ENCODE measurements at places on chromosomes 12 and 14.

DNA sequence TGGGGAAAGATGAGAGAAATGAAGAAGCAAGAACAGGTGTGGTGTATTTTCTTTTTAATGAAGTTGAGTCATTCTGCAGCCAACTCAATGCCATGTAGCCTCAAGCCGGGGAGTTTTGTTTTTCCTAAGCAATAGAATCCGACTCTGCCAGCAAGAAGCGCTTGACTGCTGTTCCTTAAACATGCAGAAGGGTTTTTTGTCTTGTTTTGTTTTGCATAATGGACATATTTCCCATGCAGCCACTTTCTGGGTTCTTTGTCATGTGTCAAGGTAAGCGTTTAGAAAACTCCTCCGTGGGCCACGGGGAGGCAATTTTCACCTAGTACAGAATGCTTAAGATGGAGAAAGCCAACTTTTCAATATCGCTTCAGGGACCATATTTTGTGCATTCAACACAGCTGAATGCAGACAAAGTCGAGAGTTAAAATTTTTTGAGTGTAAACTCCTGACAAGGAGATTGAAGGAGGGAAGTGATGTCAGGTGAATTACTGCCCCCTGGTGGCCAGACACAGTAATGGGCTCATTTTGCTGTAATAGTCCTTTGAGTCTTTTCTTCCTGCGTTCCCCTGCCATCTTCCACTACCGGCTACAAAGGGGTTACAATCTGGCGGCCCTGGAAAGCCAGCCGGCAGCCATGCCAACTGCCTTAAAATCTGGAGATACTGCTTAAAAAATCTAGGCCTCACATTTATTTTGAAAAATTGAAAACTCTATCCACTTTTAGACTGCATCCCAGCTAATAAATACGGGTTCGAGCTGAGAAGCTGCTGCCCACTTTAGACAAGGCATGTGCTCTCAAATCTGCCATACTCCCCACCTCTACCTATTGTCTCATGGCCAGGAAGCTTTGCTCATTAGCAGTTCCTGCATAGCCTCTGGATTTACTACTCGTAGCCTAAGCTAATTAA, 3.2 kb upstream of the FICD start:
- no peak for DNase-seq

DNA sequence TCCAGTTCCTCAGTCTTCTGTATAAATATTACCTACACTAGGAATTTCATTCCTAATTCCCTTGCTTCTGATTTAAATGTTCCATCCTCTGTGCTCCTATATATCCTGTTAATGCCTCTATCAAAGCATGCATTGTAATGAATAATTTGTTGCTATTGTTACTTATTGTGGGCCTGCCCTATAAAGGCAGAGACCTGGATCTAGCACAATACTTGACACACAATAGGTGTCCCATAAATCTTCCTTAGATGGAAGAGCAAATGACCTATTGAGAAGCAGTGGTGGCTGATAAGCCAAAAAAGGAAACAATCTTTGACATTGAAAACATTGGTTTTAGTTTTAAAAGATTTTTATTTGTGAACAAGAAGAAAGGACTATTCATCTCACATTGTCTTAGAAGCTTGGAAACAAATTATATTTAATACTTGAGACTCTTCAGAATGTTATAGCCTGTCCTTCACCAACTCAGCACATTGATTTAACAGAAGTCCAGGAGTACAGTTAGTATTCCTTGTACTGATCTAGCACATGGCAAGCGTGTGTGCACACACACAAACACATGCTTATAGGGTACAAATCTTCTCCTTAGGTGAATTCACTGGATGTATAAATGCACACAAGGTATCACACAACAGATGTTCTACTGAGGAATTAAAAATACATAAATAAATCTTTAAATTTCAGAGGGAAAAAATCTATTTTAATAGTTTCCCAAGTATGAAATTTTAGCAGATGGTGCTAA, 135.9 kb downstream of the DUSP6 start:
- DNase-seq: no peak

DNA sequence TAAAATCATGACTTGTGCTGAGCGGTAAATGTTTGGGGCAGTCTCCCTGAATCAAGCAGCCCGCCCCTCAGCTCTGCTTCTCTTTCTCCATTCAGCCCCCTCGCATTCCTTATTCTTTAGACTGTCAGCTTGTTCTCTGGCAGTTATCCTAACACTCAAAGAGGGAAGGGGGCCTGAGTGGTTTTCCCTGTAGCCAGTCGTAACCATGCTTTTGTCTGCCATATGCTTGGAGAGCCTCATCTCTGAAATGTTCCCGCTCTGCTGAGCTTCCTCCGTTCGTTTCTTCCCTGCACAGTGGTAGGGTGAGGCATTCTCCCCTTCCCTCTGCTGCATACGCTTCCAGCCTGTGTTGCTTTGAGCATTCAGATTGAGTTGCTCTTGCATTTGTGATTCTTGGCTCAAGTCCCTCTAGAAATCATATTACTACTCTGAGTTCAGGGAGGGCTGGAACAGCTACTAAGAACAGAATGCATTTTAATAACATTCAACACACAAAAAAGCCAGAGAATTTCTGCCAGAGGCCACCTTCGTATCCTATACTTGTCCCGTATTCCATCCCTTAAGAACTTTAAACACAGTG, 119.7 kb downstream of the FBXL14 start:
- peak; percentile 66 for DNase-seq

DNA sequence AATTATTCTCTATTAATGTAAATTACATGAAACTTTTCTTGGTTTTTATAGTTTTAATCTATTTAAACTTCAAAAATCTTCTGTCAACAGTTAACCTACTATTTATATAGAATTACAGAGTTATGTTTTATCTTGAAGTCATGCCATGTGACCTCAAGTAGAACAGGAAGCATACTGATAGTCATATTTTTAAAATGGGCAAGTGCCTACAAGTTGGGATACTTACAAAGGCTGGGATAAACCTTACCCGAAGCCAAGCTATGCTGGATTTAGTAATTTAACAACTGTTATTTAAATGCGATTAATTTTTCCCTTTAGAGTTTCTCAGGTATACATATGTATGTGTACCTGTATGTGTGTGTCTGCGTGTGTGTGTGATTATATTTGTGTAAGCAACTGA, 266.9 kb downstream of the RASSF9 start:
- DNase-seq: no peak

DNA sequence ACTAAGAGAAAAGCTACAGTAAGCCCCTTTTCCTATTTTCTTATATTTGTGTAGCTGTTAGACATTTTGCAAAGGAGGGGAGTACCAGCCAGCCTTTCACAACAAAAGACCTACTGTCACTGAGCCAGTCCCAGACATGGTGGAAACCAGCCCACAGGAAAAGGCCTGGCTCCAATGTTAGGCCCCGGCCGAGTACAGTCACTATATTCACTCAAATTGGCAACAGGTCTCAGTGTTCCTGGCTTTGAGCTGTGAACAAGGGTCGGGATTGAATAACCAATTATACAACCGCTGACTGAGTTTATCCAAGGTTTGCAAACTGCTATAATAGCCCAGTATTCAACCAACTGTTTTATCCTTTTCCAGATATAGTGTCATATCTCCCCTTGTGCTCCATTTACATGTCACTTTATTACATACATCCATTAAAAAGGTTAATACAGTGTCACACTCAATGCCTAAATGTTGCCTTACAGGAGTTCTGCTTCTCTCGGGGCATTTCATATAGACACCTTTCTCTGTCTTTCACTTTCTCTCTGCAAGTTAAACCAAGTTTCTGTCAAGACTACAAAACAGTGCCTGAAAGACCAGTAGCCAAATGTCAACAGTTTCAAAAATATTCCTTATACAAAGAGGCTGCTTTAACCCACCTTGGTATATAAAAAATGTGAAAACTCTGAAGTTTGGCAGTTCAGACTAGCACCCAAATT, 178.1 kb downstream of the SOX5 start:
- no peak for DNase-seq

- no peak for DNase-seq
These were observed 64.1 kb downstream of the RAD51B start for GRCh38 chr14:67883717-67884116.

GRCh38 chr14:71119832-71120231, 212.6 kb downstream of the PCNX1 start:
- no peak for DNase-seq

GRCh38 chr12:45446013-45446412, 230.1 kb downstream of the ANO6 start:
- DNase-seq: no peak

- DNase-seq: peak; percentile 44
These were observed 12.2 kb upstream of the SPTB start for GRCh38 chr14:64891839-64892375.

- DNase-seq: no peak
These were observed 527.0 kb upstream of the ATP2B1 start for GRCh38 chr12:90235642-90236041.

GRCh38 chr12:128609861-128610260, 213.9 kb downstream of the SLC15A4 start:
- no peak for DNase-seq

DNA sequence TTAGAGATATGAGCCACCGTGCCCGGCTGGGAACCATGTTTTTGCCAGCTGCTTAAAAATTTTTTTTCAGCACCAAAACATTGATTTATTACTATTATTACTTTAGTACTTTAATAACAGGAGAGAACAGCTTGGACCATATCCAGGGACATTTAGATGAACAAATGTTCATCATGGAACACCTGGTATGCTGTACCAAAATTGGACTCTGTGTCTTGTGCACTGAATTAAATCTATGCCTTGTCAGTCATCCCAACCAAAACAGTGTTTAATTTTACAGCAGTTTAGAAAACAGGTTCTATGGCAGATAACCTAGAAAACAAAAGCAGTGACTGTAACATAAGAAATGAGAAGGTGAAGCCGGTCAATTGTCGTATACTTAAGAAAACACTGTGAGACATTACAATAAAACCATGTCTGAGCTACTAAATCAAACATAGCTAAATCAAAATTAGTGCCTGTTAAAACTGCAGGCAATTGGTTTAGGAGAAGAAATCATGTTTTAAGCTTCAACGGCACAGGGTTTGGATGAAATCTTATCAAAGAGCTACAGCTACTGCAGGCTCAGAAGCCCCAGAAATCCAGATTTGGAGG, 58.2 kb upstream of the PYGL start:
- no peak for DNase-seq

- no peak for DNase-seq
These were observed 38.9 kb upstream of the PPP1R12A start for GRCh38 chr12:79973801-79974200.

- peak; percentile 27 for DNase-seq
These were observed 2.9 kb upstream of the DYRK2 start for GRCh38 chr12:67645601-67646000.

DNA sequence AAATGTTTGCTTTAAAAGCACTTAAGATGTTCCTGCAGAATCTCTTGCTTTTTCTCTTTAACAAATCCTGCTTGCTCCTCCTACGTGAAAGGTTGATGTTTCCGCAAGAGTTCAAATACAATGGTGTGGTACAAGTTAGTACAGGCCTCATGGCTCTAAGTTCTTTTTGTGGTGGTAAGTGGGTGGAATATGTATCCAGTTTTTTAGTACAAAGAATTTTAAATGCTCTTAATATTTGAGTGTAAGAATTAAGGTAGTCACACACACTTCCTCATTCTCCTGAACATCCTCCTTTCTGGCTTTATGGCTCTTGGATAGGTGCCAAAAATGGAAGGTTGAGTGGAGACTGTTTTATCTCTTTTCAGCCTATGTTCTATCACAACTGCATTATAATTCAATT, 1.8 kb downstream of the OTOGL start:
- DNase-seq: no peak

- no peak for DNase-seq
These were observed 21.9 kb upstream of the MAP1LC3B2 start for GRCh38 chr12:116537101-116537904.

- no peak for DNase-seq
These were observed 2.2 kb downstream of the BCL2L2 start for GRCh38 chr14:23308721-23309445.

DNA sequence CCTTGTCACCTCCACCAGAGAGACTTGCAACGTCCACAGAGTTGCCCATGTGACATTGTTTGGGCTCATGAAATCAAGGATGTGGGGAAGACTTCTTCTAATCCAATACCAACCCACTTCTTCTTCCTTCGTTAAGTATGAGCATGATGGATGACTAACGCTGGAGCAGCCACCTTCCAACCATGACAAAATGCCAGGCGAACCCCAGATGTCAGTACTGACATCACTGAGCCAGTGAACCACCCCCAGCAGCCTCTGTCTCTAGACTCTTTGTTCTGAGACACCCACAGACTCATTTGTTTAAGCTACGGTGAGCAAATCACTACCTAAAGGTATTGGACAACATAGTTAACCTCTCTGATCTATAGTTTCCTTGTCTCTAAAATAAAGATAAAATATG, 123.7 kb downstream of the GRIN2B start:
- no peak for DNase-seq

DNA sequence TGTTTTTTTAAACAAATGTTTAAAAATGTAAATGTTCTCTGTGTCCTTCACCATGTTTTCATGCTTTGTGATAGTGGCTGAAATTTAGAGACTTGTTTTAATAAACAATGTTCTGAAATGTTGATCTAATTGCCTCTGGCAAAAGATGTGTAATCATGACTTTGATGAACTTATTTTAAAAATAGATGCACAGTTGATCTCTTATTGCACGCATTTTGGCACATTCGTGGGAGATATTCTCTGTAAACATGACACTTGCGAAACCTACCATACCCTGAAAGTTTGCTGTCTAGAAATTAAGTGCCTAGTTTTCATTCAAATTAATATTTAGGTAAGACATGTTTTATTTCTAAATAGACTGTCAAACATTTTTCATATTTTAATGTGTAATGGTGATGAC, 119.7 kb upstream of the DNM1L start:
- peak; percentile 28 for DNase-seq

DNA sequence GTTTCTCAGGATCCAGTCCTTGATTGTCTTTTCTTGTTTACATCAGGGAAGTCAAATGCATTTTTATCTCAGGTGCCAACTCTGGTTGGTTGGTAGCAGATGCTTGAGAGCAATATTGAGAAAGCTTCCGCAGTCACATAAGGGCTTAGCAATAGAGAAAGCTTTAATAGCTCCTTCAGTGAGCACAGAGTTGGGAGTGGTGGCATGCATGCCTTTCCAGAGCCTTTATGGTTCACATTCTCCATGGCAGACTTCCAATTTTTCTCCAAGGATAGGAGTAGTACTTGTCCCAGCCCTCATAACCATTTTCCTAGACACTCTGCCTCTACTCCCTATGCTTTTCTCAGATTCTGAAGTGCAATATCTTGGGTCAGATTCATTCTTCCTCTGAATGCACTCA, 280.4 kb downstream of the AEBP2 start:
- no peak for DNase-seq

DNA sequence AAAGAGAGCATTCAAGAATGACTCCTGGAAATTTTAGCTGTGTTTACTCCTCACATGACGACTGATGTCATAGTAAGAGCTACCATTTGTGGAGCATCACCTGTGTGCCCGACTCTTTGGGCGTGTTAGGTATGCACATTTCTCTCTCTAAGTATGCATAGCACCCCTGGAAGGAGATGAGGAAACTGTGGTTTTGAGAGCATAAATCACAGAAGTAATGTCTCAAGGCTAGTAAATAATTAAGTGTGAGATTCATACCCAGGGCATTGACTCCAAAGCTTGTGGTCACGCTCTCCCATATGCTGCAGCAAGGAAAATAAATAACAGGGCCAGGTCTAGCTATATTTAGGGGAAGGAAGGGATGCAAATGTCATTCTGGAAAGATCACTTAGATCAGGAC, 216.1 kb downstream of the SLC15A4 start:
- DNase-seq: no peak

- DNase-seq: no peak
These were observed 229.6 kb downstream of the BCAT1 start for GRCh38 chr12:24719293-24719721.

- no peak for DNase-seq
These were observed 49.4 kb downstream of the DGLUCY start for GRCh38 chr14:91163316-91163715.

- DNase-seq: no peak
These were observed 1.3 kb downstream of the R3HDM2 start for GRCh38 chr12:57429473-57430111.
